CD4-positive, alpha-beta T cell treated with Interleukin-15 for 1 hour (primary cell): ENCODE measurements at places on chromosomes 5 and 9.

GRCh38 chr9:121305269-121305994 lies 37.5 kb downstream of the GSN start:
- no peak for DNase-seq

GRCh38 chr5:6737043-6737941 lies 24.1 kb downstream of the TENT4A start:
- DNase-seq, result no peak

DNA sequence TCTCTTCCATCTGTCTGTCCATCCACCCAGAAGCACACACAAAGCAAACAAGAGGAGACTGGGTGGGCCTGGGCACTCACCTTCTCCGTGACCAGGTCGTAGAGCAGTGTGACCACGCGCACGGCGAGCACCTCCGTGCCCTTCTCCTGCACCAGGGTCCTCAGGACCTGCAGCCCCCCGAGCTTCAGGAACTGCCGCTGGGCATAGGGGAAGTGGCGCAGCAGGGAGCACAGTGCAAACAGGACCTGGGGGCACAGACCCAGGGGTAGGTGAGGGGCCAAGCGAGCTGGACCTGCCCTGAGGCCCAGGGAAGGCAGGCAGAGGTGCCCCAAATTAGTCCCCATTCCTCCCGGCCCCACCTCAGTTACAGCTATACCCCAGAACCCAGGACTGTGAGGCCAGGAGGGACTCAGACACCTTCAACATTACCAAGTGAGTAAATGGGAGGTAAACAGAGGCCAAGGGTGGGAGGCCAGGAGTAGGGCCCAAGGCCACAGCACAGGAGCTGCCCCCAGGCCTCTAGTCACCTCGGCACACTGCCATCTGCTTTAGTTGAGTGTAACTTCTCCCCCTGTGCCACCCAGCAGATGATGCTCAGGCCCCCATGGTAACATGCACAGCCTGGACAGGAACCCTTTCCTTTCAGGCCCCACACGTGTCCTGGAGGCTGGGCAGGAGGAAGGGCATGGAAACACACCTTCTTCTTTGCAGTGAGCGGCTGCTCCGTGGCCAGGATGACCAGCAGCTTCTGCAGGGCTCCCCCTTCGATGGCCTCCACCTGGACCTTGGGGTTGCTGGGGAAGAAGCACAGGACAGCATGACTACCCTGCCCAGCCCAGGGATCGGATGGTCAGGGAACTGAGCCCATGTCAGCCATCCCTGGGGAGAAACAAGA lies 76.2 kb upstream of the LRRTM2 start:
- DNase-seq, result no peak

- no peak for DNase-seq
Observed at GRCh38 chr5:24073107-24073506, 565.7 kb downstream of the PRDM9 start.

DNA sequence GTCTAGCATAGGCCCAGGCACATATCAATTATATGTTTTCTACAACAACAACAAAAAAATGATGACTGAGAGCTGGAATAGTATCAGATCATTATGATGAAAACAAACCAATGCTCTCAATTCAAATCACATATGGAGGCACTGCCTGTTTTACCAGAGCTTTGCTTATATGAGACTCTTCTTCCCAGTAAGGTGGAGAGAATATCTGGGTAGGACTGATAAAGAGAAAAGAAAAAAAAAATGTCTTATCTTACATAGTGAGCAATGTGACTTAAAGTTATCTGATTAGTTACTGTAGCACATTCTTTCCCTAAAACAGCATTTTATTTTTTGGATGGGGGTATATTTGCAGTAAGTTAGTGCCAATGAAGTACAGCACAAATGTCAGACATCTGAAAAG lies 154.8 kb downstream of the RAB3C start:
- no peak for DNase-seq

GRCh38 chr9:27453860-27454553 lies 70.1 kb upstream of the IFNK start:
- no peak for DNase-seq

DNA sequence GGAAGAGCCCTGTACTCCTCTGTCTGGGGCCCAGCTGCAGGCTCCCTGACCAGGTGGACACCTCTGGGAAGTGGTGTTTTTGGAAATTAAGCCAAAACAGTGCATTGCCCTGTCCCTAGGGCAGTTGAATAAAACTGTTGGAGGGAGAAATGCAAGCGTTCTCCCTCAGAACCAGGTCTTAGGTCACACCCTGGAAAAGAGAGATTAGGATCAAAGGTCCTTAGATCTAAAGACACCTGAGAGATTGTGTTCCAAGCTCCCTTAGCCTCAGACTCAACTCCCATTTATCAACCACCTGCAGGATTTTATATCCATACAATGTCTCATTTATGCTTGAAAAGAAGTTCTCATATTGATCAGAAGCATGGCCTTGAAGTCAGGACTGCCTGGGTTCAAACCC lies 64.8 kb downstream of the PAPPA start:
- DNase-seq, result no peak

DNA sequence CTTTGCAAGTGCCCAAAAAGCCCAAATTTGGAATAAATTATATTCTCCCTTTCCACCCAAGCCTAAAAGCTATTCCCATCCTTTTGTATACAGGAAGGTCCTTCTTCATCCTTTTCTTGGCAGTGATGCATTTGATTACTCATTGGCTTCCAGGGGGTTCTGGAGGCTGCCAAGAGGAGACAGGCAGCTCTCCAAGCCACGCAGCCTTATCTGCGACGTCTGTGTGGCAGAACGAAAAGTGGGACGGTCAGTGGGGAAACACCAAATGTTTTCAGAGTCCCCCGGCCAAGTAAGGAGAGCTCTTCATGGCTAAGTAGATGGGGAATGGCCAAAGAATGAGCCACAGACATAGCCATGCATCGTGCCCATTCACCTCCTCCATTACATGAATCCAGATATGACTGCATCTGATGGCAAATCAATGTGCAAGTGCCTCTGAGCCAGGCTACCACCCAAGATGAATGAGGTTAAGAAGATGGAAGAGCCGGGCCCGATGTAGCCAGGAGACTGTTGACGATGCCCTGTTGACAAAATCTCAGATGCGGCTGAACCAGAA lies 12.1 kb downstream of the ADAM19 start:
- no peak for DNase-seq

- no peak for DNase-seq
Observed at GRCh38 chr5:65461490-65461889, 20.2 kb downstream of the ADAMTS6 start.

GRCh38 chr9:112554516-112554915 lies 67.9 kb downstream of the KIAA1958 start:
- no peak for DNase-seq

GRCh38 chr9:68947842-68948569 lies 65.9 kb downstream of the PRKACG start:
- no peak for DNase-seq

DNA sequence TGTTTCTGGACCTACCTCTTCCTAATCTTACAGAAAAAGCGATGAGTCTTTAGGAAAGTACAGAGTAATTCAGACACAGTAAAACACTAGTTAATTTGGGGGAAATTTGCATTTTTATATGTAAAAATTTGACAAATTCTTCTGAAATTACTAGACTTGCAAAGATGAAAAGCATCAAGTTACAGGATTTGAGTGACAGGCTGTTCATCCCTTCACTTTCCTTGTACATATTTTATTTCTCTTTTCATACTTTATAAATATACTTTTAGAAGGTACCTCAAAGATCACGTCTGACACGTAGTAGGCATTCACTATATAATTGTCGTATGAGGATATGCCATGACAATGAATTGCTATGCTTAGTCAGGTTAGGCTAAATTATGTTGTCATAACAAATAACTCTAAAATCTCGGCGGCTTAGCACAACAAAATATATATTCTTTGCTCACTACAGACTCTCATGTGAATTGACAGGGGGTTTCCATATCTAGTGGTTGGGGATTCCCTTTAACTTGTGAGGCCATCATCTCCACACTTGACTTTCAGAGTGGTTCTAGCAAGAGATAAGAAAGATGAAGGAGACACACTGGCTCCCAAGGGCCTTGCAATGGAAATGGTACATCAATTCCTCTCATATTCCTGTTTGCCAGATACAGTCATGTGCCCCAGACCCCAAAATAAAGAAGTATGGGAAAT lies 154.1 kb upstream of the TUT7 start:
- no peak for DNase-seq

- DNase-seq, result no peak
Observed at GRCh38 chr9:72217306-72217842, 68.1 kb downstream of the GDA start.

DNA sequence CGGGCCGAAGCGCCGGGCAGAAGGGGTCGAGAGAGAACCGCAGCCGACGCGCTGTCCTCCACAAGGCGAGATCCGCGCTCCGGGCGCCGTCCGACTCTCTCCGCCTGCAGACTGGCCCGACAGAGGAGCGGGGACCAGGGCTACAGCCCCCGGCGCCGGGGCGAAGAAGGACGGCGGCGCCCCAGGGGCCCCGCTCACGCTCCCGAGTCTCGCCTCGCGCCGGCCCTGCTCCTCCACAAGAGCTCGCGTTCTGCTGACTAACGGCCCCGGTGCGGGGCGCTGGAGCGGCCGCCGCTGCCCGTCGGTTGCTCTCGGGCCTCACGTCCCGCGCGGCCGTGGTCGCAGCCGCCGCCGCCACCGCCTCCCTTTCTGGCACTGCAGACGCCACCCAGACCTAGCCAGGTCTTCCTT lies 338 bp downstream of the ABHD17B start:
- DNase-seq, result no peak

GRCh38 chr5:42721484-42721883 lies 35.1 kb upstream of the CCDC152 start:
- no peak for DNase-seq

GRCh38 chr9:19999491-20000057 lies 210.7 kb upstream of the SLC24A2 start:
- no peak for DNase-seq

DNA sequence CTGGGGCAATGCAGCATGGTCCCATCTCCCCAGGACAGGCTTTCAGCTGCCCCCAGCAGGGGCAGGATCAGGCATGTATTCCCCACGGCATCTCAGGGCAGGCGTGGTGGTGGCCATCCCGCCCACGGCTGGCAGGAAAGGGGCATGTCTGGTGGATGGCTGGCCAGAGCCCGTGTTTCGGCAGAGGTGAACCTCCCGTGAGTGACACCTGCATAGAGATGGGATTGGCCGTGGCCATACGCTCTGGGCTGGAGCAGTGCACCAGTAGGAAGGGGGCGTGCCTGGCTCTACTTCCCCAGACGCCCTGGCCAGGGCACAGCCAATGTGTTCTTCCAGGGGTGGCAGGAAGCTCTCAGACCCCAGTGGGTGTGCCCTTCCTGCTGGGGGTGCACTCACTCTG lies 139.1 kb downstream of the ZNF354C start:
- no peak for DNase-seq

DNA sequence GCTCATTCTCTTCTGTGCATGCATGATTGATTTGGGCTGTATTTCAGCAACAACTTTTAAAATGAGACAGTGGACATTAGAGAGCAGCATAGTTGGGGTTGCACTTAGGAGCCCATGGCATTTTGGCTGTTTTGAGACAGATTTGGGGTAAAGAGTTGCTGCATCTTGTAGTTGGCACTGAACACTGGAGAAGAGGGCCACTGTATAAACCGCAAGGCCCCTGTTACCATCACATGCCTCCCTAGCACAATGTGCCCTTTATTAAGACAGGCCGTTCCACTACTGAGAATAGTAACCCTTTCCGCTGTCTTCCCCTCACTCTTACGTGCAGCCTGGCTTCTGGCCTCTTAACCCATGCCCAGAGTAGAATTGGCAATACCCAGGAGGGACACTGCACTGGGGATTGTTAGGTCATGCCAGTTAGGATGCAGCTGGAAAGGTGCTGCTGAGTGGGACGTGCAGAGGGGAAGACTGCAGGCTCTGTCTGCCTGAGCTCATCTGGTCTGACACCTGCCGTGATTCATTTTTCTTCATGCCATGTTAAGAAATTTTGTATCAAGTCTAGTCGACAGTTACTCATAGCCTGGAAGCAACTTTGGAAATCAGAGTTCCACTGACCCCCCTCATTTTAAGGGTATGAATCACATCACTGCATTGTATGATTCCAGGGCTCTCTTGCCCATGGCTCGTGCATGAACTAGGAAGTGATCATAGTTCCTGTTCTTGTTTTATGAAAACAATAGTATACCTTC lies 146.9 kb upstream of the DMRT1 start:
- DNase-seq, result no peak

- no peak for DNase-seq
Observed at GRCh38 chr5:180350711-180351465, 2.2 kb downstream of the GFPT2 start.

- no peak for DNase-seq
Observed at GRCh38 chr9:101226803-101227202, 158.0 kb downstream of the BAAT start.

DNA sequence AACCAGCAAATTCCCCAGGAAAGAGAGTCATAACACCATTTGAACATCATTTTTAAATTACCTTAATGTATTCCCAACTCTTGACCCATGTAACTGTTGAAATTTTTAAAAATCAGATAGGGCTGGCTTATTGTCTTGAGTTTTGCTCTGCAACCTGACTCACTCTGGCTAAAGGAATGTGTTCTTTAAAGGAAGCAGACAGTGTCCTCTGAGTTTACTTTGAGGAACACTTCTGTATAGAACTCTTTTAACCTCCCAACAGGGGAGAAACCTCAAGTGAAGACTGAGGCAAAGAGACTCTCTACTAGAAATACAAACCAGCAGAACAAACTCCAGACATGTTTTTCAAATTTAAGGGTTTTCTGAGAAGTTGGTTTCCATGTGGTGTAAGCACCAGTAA lies 248.9 kb downstream of the CWC27 start:
- no peak for DNase-seq

GRCh38 chr9:136631038-136632000 lies 31.4 kb upstream of the EGFL7 start:
- peak; percentile 84 for DNase-seq

GRCh38 chr9:100020121-100020795 lies 78.5 kb downstream of the ERP44 start:
- no peak for DNase-seq

DNA sequence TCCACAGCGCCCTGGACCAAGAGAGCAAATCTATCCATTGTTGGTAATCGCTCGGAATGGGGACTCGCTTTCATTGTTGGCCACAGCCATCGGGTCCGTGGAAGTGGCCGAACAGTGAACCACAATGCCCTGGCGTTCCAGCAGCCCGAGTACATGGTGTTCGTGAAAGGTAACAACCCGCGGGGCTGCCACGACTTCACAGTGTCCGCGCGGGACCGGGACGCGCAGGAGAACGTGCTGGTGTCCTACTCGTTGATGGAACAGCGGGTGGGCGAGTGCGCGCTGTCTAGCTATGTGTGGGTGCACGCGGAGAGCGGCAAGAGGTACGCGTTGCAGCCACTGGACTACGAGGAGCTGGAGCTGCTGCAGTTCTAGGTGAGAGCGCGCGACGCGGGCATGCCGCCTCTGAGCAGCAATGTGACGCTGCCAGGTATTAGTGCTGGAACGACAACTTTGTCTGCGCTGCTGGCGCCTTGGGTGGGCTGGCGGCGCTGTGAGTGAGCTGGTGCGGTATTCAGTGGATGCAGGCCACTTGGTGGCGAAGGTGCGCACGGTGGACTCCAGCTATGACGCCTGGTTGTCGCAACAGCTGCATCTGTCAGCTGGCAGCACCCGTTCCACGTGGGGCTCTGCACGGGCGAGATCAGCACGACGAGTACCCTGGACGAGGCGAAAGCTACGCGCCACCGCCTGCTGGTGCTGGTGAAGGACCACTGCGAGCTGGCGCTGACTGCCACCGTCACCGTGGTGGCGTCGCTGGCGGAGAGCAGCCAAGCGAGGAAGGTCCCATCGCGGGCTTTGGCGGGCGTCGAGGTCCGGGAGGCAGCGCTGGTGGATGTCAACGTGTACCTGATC lies 6.1 kb upstream of the PCDHA11 start:
- no peak for DNase-seq
